Right cardiac atrium (tissue), 5 donors: ENCODE measurements at places on chromosomes 5 and 9. TPM values are rescaled to one million over a fixed set of nuclear protein-coding genes. Genes with fewer than 3 reads are reported as not detected.

ANKRD31 gene
- 0.06 TPM for total RNA-seq

CEP72 gene
- 3.4 TPM for total RNA-seq

SLC46A2 gene
- not detected for total RNA-seq

ENTREP1 gene
- total RNA-seq = 26.5 TPM

DNA sequence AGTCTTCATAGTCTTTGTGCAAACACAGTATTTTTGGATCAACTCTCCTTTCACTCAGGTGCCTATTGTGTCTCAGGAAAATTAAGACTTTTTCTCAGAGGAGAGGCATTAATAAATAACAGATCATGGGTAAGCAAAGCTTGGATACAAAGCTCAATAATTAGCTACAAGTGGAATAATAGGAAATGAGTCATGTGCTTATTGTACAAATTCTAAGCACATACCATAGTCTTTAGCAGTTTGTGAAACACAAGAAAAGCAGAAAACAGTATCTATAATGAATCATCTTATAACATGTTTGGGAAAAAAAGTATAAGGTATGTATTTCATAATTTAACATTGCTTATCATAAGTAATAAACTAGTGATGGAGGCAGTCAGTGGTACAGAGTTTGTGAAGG lies 477.0 kb downstream of the CDH10 start:
- no peak for DNase-seq

DNA sequence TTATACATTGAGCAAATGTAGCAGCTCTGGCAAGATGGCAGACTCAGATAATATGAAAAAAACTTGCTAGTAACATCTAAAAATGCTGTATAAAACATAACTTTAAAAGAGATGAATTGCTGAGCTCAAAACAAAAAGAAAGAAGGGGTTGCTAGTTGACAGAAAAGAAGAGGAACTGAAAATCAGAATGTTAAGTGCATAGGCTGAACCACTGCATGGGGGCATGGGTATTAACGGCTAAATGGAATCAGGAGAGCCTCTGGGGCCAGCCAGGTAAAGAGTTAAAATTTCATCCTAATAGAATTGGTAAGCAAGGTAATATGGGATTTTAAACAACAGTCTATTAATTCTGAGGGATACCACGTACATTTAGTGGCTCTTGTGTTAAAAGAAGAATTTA lies 146.8 kb downstream of the SMC2 start:
- no peak for DNase-seq

DNA sequence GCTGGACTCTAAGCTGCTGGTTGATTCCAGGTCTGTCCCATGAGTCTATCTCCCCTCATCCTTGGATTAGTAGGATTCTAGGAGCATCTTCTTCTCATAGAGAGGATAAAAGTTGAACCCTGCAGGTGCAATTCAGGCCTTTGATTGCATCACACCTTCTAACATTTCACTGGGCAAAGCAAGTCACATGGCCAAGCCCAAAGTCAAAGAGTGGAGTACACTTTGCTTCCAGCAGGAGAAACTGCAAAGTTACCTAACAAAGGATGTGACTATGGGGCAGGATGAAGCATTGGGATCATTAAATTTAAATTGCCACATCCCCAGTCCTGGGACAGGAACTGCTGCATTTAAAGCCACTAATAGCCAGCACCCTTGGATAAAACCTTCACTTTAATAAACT lies 51.0 kb upstream of the EGFLAM start:
- no peak for DNase-seq

GRCh38 chr5:154467655-154468354 lies 10.2 kb downstream of the HAND1 start:
- DNase-seq = peak; percentile 91

GRCh38 chr5:17216974-17217492 lies 398 bp upstream of the BASP1 start:
- peak; percentile 76 for DNase-seq
